Activated CD4-positive, CD25-positive, alpha-beta regulatory T cell (primary cell): ENCODE measurements at places on chromosomes 16 and 17.

DNA sequence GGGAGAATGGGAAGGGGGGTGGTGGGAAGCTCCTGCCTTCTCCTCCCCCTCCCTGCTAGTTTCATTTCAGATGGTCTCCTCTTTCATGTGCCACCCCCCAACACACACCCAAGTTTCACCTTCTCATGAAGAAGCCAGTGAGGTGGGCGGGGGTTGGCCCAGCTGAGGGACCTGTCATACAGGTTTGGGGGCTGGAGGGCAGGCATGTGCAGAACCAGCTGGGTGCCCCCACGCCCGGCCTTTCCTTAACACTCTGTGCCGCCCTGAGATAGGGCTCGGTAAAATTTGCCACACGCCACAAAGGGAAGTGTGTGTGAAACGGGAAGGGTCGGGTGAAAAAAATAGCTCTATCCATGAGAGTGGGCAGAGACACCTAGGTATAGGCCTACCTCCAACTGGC lies 57.4 kb downstream of the PIPOX start:
- no peak for DNase-seq

GRCh38 chr17:65305778-65306177 lies 168.6 kb downstream of the RGS9 start:
- DNase-seq = no peak

DNA sequence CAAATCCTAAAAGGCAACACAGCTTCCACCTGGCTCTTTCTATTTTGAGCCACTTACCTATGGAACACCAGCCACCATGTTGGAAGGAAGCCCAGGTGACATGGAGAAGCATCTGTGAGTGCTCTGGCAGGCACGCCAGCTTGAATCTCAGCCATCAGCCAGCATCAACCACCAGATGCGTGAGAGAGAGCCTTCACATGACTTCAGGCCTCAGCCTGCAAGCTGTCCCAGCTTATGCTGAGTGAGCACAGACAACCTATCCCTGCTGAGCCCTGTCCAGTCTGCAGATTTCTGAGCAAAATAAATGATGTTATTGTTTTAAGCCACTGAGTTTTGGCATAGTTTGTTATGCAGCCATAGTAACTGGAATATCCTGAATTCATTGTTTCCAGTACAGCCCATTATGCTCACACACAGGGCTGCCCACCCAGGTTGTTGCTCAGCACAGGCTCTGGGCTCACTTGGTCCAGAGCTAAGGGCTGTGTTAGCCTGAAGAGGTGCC lies 35.1 kb downstream of the TMEM238L start:
- no peak for DNase-seq

DNA sequence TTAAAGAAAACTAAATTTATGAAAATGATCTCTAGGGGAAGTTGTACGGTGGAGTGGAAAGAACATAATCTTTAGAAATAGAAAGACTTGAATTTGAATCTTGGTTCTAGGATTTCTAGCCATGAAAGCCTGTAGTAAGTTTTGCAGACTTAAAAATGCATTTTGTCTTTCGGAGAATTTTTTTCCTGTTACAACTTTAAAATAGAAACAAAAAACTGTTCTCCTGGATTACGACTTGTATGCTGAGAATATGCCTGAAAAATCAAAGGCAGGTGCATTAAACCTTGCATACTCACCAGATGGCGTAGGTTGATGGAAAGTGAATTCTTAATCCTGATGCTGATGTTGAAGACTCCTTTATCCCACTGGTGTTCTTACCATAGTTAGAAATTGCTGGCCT lies 7.5 kb upstream of the MPHOSPH6 start:
- DNase-seq = no peak

GRCh38 chr17:56595108-56595418 lies 1.6 kb downstream of the NOG start:
- DNase-seq = no peak

GRCh38 chr17:10033959-10034358 lies 128.9 kb upstream of the RCVRN start:
- no peak for DNase-seq
